ENCODE measurements at places on chromosomes 2 and 18. TPM values are rescaled to one million over a fixed set of nuclear protein-coding genes. Genes with fewer than 3 reads are reported as not detected.

The IAH1 gene
- 36.9 TPM for total RNA-seq

The RFX8 gene
- total RNA-seq: 0.21 TPM

The STARD6 gene
- not detected for total RNA-seq

The ICOS gene
- total RNA-seq: 111 TPM

The HDHD2 gene
- 4.0 TPM for total RNA-seq

The FTCDNL1 gene
- 1.7 TPM for total RNA-seq

The EML4 gene
- total RNA-seq: 178 TPM

The COMMD1 gene
- 24.1 TPM for total RNA-seq

The PAX3 gene
- total RNA-seq: 0.21 TPM

The KATNAL2 gene
- 0.42 TPM for total RNA-seq

The PLEK gene
- total RNA-seq: 474 TPM

The TMEM178A gene
- not detected for total RNA-seq

The MC4R gene
- total RNA-seq: not detected

The CAPN14 gene
- 0.21 TPM for total RNA-seq

The LAMA1 gene
- not detected for total RNA-seq

The ANKRD29 gene
- 0.52 TPM for total RNA-seq

The RGPD3 gene
- 1.5 TPM for total RNA-seq

The SCN9A gene
- total RNA-seq: 0.63 TPM

The ZNF521 gene
- 1.0 TPM for total RNA-seq

The SNTG2 gene
- 1.5 TPM for total RNA-seq

The CCDC102B gene
- 4.1 TPM for total RNA-seq

The INPP5D gene
- total RNA-seq: 122 TPM

The GAREM1 gene
- under 0.01 TPM for total RNA-seq

The EMILIN2 gene
- 37.4 TPM for total RNA-seq

The CAVIN2 gene
- total RNA-seq: 139 TPM

The LYPD6 gene
- total RNA-seq: not detected

The TFCP2L1 gene
- 0.10 TPM for total RNA-seq

The SNORC gene
- total RNA-seq: under 0.01 TPM

The CTNNA2 gene
- total RNA-seq: not detected

The TRABD2A gene
- total RNA-seq: 96.0 TPM

The B3GNT7 gene
- total RNA-seq: 6.5 TPM

The STEAP3 gene
- total RNA-seq: 1.5 TPM

The TUBA3D gene
- not detected for total RNA-seq

The EPC2 gene
- 95.3 TPM for total RNA-seq

The ANKRD30BL gene
- not detected for total RNA-seq

Data from mononuclear cell (primary cell).